ENCODE measurements at places on chromosomes 6 and 20.

DNA sequence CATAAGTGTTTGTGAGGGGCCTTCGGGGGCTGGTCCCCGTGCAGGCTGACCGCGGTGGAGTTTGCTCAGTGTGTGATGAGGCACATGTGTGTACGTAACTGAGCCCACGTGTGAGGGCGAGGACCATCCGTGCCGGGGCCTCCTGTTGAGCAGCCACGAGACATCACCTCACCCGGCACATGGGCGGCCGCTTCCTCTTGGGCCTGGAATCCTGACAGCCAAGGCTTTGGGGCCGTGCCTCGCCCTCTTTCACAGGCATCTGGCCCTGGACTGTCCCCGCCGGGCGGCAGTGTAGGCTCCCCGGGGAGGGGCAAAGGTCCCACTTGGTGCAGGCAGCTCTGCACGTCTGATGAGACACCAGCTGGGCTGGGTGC lies 202.3 kb downstream of the DLL1 start:
- DNase-seq: no peak

- no peak for DNase-seq
These were observed 2.7 kb upstream of the ZFAND3 start for GRCh38 chr6:37816599-37817375.

DNA sequence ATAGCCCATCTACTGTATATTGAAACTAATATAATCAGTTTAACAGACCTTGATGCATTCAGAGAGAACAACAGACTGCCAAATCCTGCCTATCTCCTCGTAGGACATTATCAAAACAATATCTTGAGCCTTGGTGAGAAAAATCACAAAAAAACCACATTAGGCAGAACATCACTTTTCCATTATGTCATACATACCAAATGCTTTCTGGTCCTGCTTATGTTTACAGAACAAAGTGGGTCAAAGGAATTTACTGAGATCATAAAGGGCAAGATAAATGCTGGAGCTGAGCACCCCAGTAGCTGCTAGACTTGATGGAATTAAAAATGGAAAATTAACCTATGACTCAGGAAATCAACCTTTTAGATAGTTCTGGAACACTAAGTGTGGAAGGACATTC lies 195.3 kb upstream of the KCNK16 start:
- no peak for DNase-seq

DNA sequence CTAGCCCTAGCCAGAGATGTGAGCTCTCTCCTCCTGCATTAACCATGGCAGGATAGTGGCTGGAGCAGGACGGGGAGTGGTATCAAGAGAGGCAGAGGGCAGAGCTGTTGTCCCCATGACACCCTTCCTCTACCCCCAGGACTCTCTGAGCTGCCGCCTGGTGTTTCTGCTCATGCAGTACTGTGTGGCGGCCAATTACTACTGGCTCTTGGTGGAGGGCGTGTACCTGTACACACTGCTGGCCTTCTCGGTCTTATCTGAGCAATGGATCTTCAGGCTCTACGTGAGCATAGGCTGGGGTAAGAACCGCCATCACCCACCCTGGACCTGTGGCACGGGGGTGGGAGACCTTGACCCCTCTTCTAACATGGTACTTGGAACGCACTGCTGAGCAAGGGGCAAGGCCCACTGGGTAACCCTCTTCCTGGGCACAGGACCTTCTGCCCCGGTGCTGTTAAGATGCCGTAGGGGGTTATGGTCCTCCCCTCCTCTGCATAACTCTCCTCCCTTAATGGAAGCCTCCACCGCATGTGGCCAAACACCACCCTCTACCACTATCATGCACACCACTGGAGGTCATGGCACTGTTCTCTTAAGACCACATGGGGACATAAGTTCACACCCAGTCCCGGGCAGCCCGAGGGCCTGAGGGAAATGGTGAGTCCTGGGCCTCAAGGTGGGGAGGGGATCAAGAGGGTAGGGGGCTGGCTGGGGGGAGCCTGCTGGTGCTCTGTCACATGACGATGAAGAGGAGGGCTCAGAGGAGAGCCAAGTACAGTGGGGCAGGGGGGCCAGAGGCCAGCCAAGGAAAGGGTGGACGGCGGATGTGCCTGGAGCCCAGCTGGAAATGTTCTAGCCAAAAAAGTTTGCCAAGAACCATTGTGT lies 25.1 kb downstream of the GLP1R start:
- DNase-seq: no peak

Measured in MG63 (cell line).